ENCODE measurements at places on chromosomes 3 and 15.
A peak's percentile ranks its signal among the peaks of the same experiment; 100 is the strongest.

DNA sequence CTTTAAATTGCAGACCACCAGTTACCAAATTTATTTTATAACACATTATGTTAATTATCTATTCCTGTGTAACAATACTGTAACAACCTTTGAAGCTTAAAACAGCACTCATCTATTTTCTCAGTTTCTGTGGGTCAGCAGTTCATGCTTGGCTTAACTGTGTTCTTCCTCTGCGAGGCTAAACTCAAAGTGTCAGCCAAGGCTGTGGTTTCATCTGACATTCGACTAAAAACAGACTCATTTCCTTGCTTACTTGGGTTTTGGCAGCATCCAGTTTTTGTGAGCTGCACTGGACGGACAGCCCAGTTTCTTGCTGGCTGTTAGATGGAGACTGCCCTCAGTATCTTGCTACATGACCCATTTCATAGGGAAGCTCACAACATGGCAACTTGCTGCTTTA lies 247.3 kb upstream of the KCNH8 start:
- no peak overlapping the region for H3K27ac ChIP-seq
- H3K4me1 ChIP-seq: no peaks in the 10 kb centered on the region

GRCh38 chr3:32719335-32719734 lies 34.3 kb downstream of the CNOT10 start:
- H3K27me3 ChIP-seq: no peaks in the 10 kb centered on the region
- no peak for DNase-seq
- H3K27ac ChIP-seq: no peak overlapping the region
- no peak overlapping the region for H3K4me3 ChIP-seq
- peaks cover 27% of the 10 kb centered on the region for H3K36me3 ChIP-seq

DNA sequence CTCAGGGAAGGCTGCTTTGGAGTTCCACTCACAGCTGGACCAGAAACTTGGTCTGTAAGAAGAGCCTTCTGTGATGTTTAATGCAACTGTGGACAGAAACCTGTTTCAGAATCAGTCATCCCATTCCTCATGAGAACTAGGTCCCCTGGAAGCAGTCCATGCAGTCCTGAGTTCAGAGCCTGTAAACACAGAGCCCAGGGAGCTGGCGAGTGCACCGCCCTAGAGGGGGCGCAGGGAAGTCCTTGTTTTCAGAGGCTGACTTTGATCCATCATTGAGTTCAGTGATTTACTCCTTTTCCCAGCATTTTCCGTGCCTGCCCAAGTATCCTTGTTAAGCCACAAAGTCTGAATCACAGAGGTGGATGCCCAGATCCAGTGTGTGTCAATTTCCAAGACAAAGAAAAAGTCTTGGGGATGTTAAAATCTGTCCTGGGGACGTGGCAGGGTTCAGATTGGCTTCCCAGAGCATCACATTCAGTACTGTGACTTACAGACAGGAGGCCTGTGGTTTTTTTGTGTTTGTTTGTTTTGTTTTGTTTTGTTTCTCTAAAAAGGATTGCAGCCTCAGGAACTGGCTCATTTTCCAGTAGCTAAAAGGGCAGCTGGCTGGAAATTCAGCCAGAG lies 9.8 kb upstream of the TXNRD3 start:
- no peak overlapping the region for H3K27ac ChIP-seq
- no peak overlapping the region for H3K4me3 ChIP-seq
- no peak for DNase-seq
- H3K4me1 ChIP-seq: no peaks in the 10 kb centered on the region

DNA sequence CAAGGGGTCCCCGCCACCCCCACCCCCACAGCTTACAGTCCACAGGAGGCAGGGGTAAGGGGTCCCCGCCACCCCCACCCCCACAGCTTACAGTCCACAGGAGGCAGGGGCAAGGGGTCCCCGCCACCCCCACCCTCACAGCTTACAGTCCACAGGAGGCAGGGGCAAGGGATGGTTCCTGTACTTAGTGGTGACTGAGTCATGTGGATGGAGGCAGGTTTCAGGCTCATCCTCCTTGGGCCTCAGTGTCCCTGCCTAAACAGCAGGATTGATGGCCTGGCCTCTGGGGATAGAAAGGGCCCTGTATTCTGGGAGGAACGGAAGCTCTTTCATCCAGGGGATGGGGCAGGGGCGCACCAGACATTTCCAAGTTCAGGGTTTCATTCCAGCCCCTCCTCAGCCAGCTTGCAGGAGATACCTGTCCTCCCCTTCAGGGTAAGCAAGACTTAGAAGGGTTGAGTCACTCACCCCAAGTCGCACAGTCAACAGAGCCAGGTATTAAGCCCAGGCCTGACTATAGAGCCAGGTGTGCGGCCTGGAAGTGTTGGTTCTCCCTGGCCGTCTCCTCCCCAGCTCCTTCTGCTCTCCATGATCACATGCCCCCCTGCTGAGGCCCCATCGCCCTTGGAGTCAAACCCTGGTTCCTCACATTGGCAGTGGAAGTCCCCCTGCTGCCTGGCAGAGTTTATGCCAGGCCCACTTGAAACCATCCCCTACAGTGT lies 12.5 kb downstream of the CSK start:
- H3K4me1 ChIP-seq: peaks cover 54% of the 10 kb centered on the region
- H3K36me3 ChIP-seq: no peaks in the 10 kb centered on the region
- no peak overlapping the region for H3K27ac ChIP-seq
- H3K27me3 ChIP-seq: no peaks in the 10 kb centered on the region
- H3K4me3 ChIP-seq: no peak overlapping the region
- no peak for DNase-seq

DNA sequence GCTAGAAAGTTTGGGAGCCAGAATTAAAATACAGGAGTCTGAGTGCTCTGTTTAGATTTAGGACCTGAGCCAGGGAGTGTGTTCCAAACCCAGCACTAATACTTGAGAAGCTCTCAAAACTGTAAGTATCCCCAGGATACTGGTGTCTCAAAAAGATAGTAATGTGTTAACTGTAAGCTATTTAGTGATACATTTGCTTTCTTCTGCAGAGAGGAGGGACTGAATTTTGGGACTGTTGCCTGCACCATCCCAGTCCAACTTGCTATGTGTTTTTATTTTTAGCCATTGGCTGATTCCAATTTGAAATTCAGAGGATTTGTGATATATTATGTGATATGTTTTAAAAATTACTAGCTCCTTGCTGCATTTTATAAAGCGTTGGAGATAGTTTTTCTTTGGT lies 31.5 kb downstream of the UBE2E1 start:
- H3K27ac ChIP-seq: no peak overlapping the region
- no peaks in the 10 kb centered on the region for H3K27me3 ChIP-seq
- no peak overlapping the region for H3K4me3 ChIP-seq
- no peak for DNase-seq
- H3K4me1 ChIP-seq: no peaks in the 10 kb centered on the region

DNA sequence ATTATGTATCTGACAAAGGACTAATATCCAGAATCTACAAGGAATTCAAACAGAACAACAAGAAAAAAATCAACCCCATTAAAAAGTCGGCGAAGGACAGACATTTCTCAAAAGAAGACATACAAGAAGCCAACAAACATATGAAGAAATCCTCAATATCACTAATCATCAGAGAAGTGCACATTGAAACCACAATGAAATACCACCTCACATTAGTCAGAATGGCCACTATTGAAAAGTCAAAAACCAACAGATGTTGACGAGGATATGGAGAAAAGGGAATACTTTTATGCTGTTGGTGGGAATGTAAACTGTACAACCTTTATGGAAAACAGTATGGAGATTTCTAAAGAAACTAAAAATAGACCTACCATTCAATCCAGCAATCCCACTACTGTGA lies 233.1 kb upstream of the PLSCR5 start:
- no peak overlapping the region for H3K27ac ChIP-seq
- no peaks in the 10 kb centered on the region for H3K27me3 ChIP-seq
- DNase-seq: no peak
- H3K4me3 ChIP-seq: no peak overlapping the region

- DNase-seq: no peak
- no peaks in the 10 kb centered on the region for H3K36me3 ChIP-seq
- H3K4me3 ChIP-seq: no peak overlapping the region
- no peaks in the 10 kb centered on the region for H3K27me3 ChIP-seq
These were observed 116.2 kb downstream of the NEO1 start for GRCh38 chr15:73168487-73168886.

GRCh38 chr3:194043516-194043915 lies 92.4 kb upstream of the HES1 start:
- H3K4me1 ChIP-seq: peaks cover 4% of the 10 kb centered on the region
- H3K27ac ChIP-seq: no peak overlapping the region
- no peaks in the 10 kb centered on the region for H3K27me3 ChIP-seq

- DNase-seq: no peak
- no peaks in the 10 kb centered on the region for H3K27me3 ChIP-seq
- no peak overlapping the region for H3K27ac ChIP-seq
- H3K4me3 ChIP-seq: no peak overlapping the region
These were observed 1.9 kb upstream of the CAMKV start for GRCh38 chr3:49871531-49872153.

GRCh38 chr15:48603123-48603500 lies 42.4 kb downstream of the FBN1 start:
- H3K36me3 ChIP-seq: no peaks in the 10 kb centered on the region
- peak overlapping the region; percentile 5 for H3K27ac ChIP-seq
- H3K4me1 ChIP-seq: no peaks in the 10 kb centered on the region
- no peak overlapping the region for H3K4me3 ChIP-seq

- peak overlapping the region; percentile 82 for H3K27ac ChIP-seq
- no peaks in the 10 kb centered on the region for H3K27me3 ChIP-seq
- peak overlapping the region; percentile 85 for H3K4me3 ChIP-seq
- H3K36me3 ChIP-seq: no peaks in the 10 kb centered on the region
- H3K4me1 ChIP-seq: no peaks in the 10 kb centered on the region
These were observed 53.1 kb upstream of the ULK4 start for GRCh38 chr3:42014921-42015533.

- H3K4me3 ChIP-seq: no peak overlapping the region
- no peaks in the 10 kb centered on the region for H3K4me1 ChIP-seq
- H3K27me3 ChIP-seq: no peaks in the 10 kb centered on the region
These were observed 80.4 kb upstream of the XCR1 start for GRCh38 chr3:46107682-46108081.

DNA sequence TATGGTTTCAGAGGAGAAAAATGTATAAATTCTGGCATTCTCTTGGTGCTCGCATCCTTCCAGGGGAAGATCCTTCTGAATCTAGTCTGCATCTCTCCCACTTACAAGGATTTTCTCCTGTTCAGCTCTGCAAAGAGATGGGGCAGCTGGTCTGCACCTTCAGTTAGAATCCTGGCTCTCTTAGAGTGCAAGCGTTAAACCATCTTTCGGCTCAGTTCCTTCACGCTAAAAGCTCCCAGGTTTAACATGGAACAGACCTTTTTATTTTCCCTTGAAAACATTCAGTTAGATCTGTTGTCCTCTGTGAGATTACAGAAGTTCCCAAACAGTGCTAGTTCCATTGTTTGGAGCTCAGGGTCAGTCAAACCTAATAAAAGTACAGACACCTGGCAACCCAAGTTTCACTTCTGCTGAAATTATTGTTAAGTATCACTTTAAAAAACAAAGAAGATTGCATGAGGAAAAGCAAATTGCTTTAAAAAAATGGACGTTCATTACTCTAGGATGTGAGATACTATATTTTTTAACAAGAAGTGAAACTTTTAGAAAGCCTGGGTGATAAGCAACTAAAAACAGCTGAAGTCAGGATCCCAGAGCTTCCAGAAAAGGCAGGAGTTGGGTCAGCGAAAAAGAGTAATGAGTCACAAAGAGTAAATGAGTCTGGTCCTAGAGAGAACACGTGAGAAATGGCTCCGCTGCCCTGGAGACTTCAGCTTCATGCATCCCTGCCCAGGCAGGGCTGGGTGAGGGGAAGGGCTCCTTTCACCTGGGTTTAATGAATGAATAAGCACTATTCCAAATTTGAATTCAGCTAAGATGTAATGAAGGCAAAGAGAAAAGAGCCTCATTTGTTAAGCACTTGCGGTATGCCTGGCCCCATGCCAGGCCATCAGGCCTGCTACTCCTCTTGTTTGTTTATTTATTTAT lies 63.3 kb downstream of the ABTB1 start:
- no peak for DNase-seq
- no peaks in the 10 kb centered on the region for H3K36me3 ChIP-seq
- no peak overlapping the region for H3K4me3 ChIP-seq
- H3K27ac ChIP-seq: no peak overlapping the region

DNA sequence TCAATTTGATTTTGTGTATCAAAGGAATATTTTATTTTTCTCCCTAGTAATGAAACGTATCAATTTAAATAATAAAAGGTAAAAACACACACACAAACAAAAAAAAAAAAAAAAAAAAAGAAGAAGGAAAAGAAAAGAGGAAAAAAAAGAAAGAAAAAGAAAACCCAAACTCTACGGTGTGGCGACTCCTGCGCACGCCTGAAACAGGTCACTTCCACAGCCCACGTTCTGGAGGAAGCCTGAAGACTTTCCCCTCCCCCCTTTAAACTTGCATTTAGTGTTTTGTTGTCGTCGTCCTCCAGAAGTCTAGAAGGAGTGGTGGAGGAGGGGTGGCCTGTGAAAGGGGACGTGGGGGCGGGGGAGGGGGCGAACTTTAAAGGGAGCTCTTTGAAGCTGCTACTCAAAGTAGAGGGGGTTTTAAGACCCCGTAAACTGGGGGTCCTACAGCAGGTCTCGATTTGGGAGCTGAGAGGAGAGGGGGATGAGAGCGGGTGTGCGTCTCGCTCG lies 2.3 kb upstream of the TLE3 start:
- no peak for DNase-seq
- no peaks in the 10 kb centered on the region for H3K27me3 ChIP-seq
- peak overlapping the region; percentile 85 for H3K27ac ChIP-seq
- H3K4me1 ChIP-seq: no peaks in the 10 kb centered on the region
- H3K36me3 ChIP-seq: no peaks in the 10 kb centered on the region
- H3K4me3 ChIP-seq: peak overlapping the region; percentile 39

- DNase-seq: no peak
- H3K27ac ChIP-seq: no peak overlapping the region
- no peak overlapping the region for H3K4me3 ChIP-seq
- no peaks in the 10 kb centered on the region for H3K4me1 ChIP-seq
These were observed 137.4 kb downstream of the MBNL1 start for GRCh38 chr3:152405915-152406802.

DNA sequence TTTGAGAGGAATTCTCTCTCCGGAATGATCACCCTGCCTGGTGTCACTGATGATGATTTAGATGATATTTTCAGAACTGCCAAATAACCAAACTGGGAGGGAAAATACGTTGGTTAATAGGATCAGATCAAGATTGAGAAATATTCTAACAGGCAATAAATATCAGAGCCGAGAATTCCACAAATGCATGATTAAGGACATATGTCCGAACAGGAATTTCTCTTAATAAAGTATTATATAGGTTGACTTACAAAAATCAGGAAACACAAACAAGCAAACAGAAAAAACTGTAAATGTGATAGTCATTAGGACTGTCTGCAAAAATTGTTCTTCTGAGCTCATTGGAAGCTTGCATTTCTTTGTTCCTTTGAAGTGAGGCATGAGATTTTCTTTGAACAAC lies 75.1 kb upstream of the PHLDB2 start:
- H3K36me3 ChIP-seq: no peaks in the 10 kb centered on the region
- no peak overlapping the region for H3K4me3 ChIP-seq
- H3K27ac ChIP-seq: peak overlapping the region; percentile 88

GRCh38 chr15:22952796-22953579 lies 27.2 kb downstream of the CYFIP1 start:
- no peak overlapping the region for H3K27ac ChIP-seq
- no peaks in the 10 kb centered on the region for H3K4me1 ChIP-seq
- no peak for DNase-seq

- no peak overlapping the region for H3K4me3 ChIP-seq
- H3K27ac ChIP-seq: no peak overlapping the region
- DNase-seq: no peak
- no peaks in the 10 kb centered on the region for H3K36me3 ChIP-seq
- no peaks in the 10 kb centered on the region for H3K27me3 ChIP-seq
- H3K4me1 ChIP-seq: peaks cover 57% of the 10 kb centered on the region
These were observed 11.6 kb downstream of the LPP start for GRCh38 chr3:188165596-188165995.

GRCh38 chr15:29756358-29757267 lies 65.7 kb downstream of the TJP1 start:
- peak overlapping the region; percentile 4 for H3K27ac ChIP-seq
- no peaks in the 10 kb centered on the region for H3K36me3 ChIP-seq
- H3K4me3 ChIP-seq: no peak overlapping the region
